CD4-positive, alpha-beta T cell treated with Interleukin-4 for 1 hour (primary cell): ENCODE measurements at places on chromosomes 1 and 21.
A peak's percentile ranks its signal among the peaks of the same experiment; 100 is the strongest.

- no peak for DNase-seq
These were observed 9.1 kb downstream of the IL22RA1 start for GRCh38 chr1:24133819-24134218.

DNA sequence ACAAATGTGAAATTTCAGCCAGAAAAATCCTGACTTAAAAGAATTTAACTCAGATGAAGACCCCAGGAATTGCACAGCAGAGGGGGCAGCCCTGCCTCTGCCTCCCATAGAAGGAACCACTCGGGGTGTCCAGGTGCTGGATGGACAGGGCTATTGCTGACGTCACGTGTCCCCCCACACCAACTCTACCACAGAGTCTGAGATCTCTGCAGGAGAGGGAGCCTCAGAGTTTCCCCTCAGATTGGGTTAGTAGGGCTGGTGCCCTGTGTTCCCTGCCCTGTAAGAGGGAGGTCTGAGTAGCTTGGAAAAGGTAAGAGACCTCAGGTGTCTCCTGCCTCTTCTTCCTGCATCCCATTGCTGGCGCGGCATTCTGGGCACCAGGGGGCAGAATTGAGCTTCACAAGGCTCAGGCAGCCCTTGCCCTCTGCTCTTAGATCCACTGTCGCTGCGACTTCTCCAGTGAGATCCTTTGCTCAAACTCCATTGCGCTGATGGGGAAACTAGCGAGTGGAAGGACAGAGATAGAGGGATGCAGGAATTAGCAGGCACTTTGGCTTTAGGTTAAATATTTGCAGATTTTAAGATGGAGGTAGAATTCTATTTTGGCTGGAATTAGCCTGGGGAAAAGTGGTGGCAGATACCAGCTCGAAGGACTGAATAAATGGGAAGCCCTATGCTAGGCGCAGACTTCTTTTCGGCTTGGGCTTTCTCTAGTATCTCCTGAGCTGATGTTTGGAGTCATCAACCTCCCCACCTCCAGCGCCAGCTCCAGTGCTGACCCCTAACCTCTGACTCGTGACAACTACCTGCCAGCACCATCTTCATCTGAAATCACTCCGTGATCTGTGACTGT lies 42.8 kb upstream of the DMBX1 start:
- DNase-seq = peak; percentile 65

GRCh38 chr1:77687519-77687906 lies 5.1 kb upstream of the ZZZ3 start:
- peak; percentile 16 for DNase-seq

- no peak for DNase-seq
These were observed 72.5 kb upstream of the GOLT1A start for GRCh38 chr1:204286315-204286714.

- DNase-seq = no peak
These were observed 1.2 kb upstream of the CRCT1 start for GRCh38 chr1:152513081-152513480.

- no peak for DNase-seq
These were observed 266.2 kb downstream of the LMO4 start for GRCh38 chr1:87594736-87595383.

DNA sequence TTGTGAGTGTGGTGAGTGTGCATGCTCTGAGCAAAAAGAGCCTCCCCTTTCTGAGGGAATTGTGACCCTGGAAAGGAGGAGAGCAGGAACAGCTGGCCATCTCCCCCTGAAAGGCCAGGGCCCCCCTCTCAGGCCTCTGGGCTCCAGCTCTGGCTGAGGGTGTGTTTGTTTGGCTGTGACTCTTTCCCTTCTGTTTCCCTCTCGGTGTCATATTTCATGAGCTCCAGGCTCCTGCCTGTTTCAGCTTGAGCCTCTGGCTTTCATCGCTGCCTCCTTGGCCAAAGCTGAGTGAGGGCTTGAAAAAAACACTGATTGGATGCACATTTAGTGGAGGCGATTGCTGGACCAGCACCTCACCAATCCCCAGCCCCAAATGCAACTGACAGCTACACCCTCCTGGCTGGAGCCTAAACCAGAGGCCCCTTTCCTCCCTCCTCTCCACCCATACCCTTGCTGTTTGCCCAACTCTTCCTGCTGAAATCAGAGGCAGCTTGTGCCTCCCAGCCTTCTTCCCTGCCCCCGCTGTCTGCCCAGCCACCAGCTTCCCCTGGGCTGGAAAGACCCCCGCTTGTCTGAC lies 64.1 kb downstream of the DDR2 start:
- DNase-seq = no peak

- DNase-seq = no peak
These were observed 11.2 kb downstream of the DYRK3 start for GRCh38 chr1:206646504-206646903.

GRCh38 chr1:183303901-183304300 lies 114.3 kb downstream of the NMNAT2 start:
- no peak for DNase-seq

DNA sequence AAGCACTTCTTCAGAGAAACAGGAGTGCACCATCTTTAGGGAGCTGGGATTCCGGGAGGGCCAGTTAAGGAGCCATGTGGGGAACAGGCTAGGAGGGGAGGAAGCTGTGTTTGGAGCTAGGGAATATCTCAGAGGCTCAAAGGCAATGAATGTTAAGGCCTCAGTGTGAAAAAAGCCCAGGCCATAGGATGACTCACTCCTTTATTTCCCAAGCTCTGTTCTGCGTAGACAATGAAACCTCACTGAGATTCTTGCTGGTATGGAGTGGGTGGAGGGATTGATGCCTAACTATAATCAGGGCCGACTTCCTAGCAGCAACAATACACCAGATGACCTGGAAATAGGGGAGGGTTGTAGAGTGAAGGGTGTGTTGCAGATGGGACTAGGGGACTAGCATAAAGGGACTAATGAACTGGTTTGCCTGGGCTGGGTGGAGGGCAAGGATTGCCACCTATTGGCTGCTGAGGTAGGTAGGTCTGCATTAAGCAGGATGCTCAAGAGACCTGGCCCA lies 2.1 kb downstream of the GNAT2 start:
- DNase-seq = no peak

DNA sequence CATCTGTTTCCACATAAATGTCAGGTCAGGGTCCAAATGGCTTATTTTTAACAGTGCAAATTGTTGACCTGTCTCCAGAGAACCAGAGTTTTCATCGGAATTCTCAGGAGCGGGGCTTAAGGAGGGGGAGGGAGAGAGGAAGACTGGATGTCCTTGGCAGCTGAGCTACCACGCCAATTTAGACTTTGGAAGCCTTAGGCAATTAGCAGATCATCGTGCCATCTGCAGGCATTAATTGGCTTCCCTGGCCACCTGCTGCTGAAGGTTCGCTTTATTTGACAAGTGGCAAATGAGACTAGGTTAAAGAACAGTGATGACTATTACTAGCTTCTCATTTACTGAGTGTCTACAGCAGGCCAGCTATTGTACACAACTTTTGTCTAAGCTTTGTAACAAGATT lies 43.7 kb downstream of the HLX start:
- no peak for DNase-seq

DNA sequence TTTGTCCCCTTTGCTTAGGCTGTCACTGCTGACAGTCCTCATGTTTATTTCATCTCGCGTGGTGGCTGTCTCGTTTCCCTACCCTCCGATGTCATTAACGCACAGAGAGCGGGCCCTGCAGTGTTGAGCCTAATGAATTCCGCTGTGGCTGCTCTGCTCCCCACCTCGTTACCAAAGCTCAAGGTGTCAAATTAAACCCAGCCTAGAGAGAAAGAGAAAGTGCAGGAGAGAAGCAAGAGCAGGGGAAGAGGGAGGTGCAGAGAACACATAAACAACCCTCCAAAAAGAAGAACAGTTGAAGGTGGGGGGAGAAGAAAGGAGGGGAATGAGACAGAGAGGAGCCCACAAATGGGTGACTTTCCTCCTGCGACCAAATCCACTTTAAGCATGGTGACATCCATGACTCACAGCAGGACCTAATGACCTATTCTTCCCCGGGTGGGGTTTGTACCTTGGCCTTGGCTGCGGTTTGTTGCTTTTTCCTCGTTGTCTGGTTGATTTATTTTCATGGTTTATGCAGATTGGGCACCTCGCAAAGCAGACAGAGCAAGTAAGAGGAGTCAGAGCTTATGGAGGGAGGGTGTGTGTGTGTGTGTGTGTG lies 92.5 kb downstream of the PBX1 start:
- no peak for DNase-seq

- no peak for DNase-seq
These were observed 30.3 kb downstream of the HOOK1 start for GRCh38 chr1:59845091-59845490.

DNA sequence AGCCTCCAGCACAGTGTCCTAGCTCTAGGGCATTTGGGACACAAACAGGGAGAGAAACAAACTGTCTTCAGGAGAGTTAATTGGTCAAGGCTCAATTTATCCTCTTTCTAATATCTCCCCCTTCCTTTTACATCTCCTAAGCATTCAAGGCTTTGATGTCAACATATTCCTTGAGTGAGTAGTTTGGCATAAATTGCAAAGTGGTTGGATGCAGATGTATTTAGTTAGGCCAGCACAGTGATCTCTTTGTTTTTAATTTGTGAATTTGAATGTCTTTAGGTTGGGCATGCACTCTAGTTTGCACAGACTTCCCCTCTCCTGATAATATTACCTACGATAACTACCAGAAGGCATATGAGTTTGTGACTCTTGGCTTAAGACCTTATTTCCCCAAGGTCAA lies 12.5 kb upstream of the OLFML2B start:
- DNase-seq = no peak

DNA sequence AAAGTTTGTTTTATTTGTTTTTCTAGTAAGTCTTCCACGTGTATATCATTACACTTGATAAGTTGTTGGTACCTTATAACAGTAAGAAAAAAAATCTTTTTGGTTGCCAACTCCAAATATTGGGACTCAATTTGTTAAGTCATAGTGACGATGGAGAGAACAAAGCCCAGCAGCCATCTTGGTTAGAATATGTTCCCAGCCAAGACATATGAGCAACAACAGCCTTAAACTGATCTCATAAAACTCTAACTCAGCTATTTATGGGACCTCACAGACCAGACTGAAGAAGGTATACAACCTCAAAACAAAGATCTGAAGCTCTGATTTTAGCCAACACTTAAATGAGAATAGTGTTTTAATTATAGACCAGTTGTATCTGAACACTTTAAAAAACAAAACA lies 281.3 kb downstream of the VAV3 start:
- no peak for DNase-seq

DNA sequence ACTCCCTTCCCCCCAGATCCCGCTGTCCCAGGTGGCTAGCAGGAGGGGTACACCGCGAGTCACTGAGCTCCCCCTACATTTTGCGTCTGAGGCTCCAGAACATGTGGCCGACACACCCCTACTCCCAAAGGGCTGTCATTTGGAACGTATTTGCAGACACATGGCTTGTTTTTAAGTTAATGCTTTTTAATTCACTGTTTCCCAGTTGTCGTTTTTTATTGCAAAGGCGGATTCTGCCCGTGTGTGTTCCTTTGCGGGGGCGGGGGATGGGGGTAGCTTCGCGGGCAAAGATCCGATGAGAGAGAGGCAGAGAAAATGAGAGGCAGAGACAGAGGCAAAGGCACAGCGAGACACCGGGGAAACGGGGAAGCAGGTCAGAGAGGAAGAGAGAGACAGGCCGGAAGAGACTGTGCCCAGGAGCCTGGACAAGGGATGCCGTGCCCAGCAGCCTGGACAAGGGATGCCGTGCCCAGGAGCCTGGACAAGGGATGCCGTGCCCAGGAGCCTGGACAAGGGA lies 270.2 kb downstream of the FOXD2 start:
- DNase-seq = no peak

- DNase-seq = no peak
These were observed 2.6 kb downstream of the TUFT1 start for GRCh38 chr1:151542710-151543129.
